ENCODE measurements at places on chromosomes 13 and 19. TPM values are rescaled to one million over a fixed set of nuclear protein-coding genes. Genes with fewer than 3 reads are reported as not detected.

Gene FCGBP
- 1.2 TPM for total RNA-seq

- H3K4me1 ChIP-seq = peaks cover 11% of the 10 kb centered on the region
- peaks cover 3% of the 10 kb centered on the region for H3K27me3 ChIP-seq
- DNase-seq = no peak
- H3K36me3 ChIP-seq = no peaks in the 10 kb centered on the region
- H3K4me3 ChIP-seq = no peak overlapping the region
These were observed 230.7 kb upstream of the SPRY2 start for GRCh38 chr13:80571346-80572307.

DNA sequence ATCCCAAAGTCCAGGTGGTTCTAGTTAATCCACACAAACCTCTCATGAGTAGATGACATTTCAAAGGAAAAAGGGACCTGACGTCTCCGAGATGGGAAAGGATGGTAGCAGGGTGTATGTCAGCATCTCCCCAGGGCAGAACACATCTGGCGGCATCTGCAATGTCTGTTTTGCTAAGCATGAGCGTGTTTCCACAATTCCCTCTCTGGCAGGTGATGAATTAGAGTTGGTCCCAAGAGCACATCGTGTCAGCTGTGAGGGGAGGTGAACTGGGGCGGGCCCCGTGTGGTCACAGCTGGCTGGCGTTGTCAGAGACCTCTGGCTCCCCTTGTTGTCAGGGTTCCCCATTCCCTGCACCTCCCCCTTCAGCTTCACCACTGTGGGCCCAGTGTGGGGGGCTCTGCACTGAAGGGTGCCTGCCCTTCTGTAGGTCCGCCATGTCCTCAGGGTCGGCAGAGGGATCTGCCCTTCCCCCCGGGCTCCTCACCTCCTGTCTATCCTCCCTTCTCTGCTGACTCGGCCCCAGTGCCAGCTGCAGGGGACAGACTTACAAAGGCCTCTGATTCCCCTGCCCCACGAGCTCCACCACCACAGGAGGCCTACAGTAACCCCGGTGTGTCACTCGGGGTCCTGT, 58.2 kb downstream of the CDADC1 start:
- H3K4me1 ChIP-seq = peaks cover 24% of the 10 kb centered on the region
- no peaks in the 10 kb centered on the region for H3K27me3 ChIP-seq
- no peak overlapping the region for H3K4me3 ChIP-seq
- H3K27ac ChIP-seq = no peak overlapping the region
- no peaks in the 10 kb centered on the region for H3K36me3 ChIP-seq

Gene GRK1
- total RNA-seq = 1.1 TPM

Gene CNN1
- 3.2 TPM for total RNA-seq

Gene ZNF793
- total RNA-seq = 30.9 TPM

DNA sequence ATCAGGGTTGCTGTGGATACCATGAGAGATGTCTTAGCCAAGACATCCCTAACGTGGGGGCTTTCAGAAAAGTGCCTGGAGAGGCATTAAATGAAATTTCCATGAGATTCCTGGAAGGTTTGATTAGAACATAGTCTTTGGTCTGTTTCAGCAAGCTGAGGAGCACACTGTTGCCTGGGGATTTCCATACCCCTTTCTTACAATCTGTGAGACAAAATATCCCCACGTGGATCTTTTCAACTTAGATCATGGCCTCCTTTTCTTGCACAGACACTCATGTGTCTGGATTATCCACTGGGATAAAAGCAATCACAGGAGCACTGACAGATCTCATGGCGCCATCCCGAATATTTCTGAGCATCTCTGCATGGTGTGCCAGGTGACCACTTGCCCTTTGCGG, 41.7 kb downstream of the GPR12 start:
- no peaks in the 10 kb centered on the region for H3K27me3 ChIP-seq
- H3K36me3 ChIP-seq = no peaks in the 10 kb centered on the region
- H3K4me1 ChIP-seq = no peaks in the 10 kb centered on the region
- DNase-seq = no peak

- no peak for DNase-seq
- no peaks in the 10 kb centered on the region for H3K27me3 ChIP-seq
- no peaks in the 10 kb centered on the region for H3K36me3 ChIP-seq
- H3K4me3 ChIP-seq = no peak overlapping the region
- H3K4me1 ChIP-seq = no peaks in the 10 kb centered on the region
- H3K27ac ChIP-seq = no peak overlapping the region
These were observed 533.8 kb downstream of the OLFM4 start for GRCh38 chr13:53562419-53562818.

GRCh38 chr13:58729361-58729760, 1097.8 kb downstream of the PCDH17 start:
- no peak overlapping the region for H3K27ac ChIP-seq
- no peaks in the 10 kb centered on the region for H3K36me3 ChIP-seq
- no peak for DNase-seq
- H3K27me3 ChIP-seq = no peaks in the 10 kb centered on the region

Gene METTL21C
- total RNA-seq = not detected

- peaks cover 13% of the 10 kb centered on the region for H3K4me1 ChIP-seq
- H3K27ac ChIP-seq = no peak overlapping the region
- no peaks in the 10 kb centered on the region for H3K36me3 ChIP-seq
- peaks cover 67% of the 10 kb centered on the region for H3K27me3 ChIP-seq
These were observed 1.8 kb downstream of the CRLF1 start for GRCh38 chr19:18604820-18605159.

Gene ANGPTL8
- not detected for total RNA-seq

Gene ZNF583
- total RNA-seq = 11.3 TPM

- no peaks in the 10 kb centered on the region for H3K27me3 ChIP-seq
- H3K27ac ChIP-seq = no peak overlapping the region
- H3K36me3 ChIP-seq = peaks cover 2% of the 10 kb centered on the region
- H3K4me3 ChIP-seq = no peak overlapping the region
- no peak for DNase-seq
- no peaks in the 10 kb centered on the region for H3K4me1 ChIP-seq
These were observed 186.5 kb downstream of the NHLRC3 start for GRCh38 chr13:39224671-39225240.

- peak overlapping the region; percentile 91 for H3K27ac ChIP-seq
- peak overlapping the region; percentile 62 for H3K4me3 ChIP-seq
- no peaks in the 10 kb centered on the region for H3K36me3 ChIP-seq
- no peak for DNase-seq
- H3K4me1 ChIP-seq = peaks cover 26% of the 10 kb centered on the region
These were observed 4.9 kb upstream of the SBK3 start for GRCh38 chr19:55550321-55550650.

DNA sequence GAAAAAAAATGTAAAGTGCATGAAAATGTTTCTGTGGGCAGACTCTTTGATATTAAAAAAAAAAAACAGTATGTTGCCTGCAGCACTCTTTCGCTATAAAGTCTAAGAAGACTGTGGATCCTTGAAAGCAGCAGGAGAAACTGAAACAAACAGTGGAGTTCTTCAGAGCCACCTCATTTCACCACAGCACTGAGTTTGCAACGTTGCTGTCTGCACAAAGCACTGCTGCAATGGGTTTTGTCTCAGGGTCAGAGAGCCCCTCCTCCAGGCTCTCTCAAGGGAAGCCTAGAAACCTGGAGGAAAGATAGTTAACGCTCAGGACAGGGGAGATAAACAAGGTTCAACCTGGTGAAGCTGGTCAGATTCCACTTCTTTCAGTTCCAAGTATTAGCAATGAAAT, 248.7 kb downstream of the EFNB2 start:
- H3K4me3 ChIP-seq = peak overlapping the region; percentile 25
- H3K4me1 ChIP-seq = peaks cover 23% of the 10 kb centered on the region
- peaks cover 2% of the 10 kb centered on the region for H3K36me3 ChIP-seq

DNA sequence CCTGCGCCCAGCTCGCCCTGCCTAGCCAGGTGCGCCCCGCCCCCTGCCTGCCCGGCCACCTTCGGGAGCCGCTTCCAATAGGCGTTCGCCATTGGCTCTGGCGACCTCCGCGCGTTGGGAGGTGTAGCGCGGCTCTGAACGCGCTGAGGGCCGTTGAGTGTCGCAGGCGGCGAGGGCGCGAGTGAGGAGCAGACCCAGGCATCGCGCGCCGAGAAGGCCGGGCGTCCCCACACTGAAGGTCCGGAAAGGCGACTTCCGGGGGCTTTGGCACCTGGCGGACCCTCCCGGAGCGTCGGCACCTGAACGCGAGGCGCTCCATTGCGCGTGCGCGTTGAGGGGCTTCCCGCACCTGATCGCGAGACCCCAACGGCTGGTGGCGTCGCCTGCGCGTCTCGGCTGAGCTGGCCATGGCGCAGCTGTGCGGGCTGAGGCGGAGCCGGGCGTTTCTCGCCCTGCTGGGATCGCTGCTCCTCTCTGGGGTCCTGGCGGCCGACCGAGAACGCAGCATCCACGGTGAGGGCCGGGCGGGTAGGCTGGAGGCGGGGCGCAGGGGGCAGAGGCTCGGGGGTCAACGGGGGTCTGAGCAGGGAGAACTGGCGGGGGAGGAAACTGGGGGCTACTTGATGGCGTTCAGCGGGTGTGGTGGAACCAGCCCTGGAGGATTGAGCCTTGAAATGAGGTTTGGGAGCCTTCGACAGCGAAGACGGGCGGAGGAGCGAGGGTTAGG, at the start of gene SPINT2:
Gene SPINT2, plus strand, starts transcription at position 88 of the 727 bp plus-strand sequence. Its CDS starts 320 bp downstream, at position 408.
- peaks cover 52% of the 10 kb centered on the region for H3K4me1 ChIP-seq
- DNase-seq = peak; percentile 89
- H3K36me3 ChIP-seq = no peaks in the 10 kb centered on the region
- H3K4me3 ChIP-seq = peak within 1 kb of the TSS; percentile 99
- H3K27me3 ChIP-seq = no peaks in the 10 kb centered on the region
- peak within 1 kb of the TSS; percentile 97 for H3K27ac ChIP-seq

DNA sequence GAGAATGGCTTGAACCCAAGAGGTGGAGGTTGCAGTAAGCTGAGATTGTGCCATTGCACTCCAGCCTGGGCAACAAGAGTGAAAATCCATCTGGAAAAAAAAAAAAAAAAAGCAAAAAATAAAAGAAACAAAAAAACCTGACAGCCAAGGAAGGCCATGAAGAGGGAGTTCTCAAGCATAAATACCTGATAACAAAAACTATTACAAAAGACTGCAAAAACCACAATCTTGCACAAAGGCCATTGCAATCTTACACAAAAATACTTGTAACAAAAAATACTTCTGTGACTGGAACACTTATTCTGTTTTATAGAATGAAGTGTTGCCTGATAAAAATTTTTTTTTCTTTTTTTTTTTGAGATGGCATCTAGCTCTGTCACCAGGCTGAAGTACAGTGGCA, 61.5 kb upstream of the TSC22D1 start:
- no peaks in the 10 kb centered on the region for H3K4me1 ChIP-seq
- no peak overlapping the region for H3K4me3 ChIP-seq
- H3K27ac ChIP-seq = no peak overlapping the region
- H3K36me3 ChIP-seq = no peaks in the 10 kb centered on the region
- H3K27me3 ChIP-seq = no peaks in the 10 kb centered on the region

Gene ZSCAN1
- total RNA-seq = 4.8 TPM

GRCh38 chr13:75368167-75368566, 113.8 kb downstream of the TBC1D4 start:
- no peaks in the 10 kb centered on the region for H3K36me3 ChIP-seq
- H3K4me3 ChIP-seq = no peak overlapping the region
- no peak overlapping the region for H3K27ac ChIP-seq

- no peak overlapping the region for H3K27ac ChIP-seq
- no peaks in the 10 kb centered on the region for H3K36me3 ChIP-seq
- H3K27me3 ChIP-seq = peaks cover 5% of the 10 kb centered on the region
These were observed 522.6 kb downstream of the RFC3 start for GRCh38 chr13:34340534-34340933.

DNA sequence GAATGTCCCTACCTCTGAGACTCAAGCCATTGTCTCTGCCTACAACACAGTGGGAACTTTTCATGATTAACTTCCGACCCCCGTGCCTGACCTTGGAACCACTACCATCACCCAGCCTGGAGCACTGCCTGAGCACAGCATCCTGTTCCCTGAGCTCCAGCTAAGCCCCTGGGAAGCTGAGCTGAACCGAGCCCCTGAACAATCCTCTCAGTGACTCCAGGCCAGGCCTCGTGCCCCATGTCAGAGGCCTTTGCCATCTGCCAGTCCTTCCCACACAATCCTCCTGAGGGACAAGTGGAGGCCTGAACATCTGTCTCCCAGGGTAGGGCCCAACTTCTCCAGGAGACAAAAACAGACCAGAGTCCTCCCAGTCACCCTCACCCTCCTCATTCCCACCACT, 17.5 kb downstream of the CEACAM3 start:
- no peak overlapping the region for H3K27ac ChIP-seq
- peaks cover 6% of the 10 kb centered on the region for H3K27me3 ChIP-seq
- H3K36me3 ChIP-seq = no peaks in the 10 kb centered on the region
- no peak for DNase-seq
- no peaks in the 10 kb centered on the region for H3K4me1 ChIP-seq
- H3K4me3 ChIP-seq = no peak overlapping the region

DNA sequence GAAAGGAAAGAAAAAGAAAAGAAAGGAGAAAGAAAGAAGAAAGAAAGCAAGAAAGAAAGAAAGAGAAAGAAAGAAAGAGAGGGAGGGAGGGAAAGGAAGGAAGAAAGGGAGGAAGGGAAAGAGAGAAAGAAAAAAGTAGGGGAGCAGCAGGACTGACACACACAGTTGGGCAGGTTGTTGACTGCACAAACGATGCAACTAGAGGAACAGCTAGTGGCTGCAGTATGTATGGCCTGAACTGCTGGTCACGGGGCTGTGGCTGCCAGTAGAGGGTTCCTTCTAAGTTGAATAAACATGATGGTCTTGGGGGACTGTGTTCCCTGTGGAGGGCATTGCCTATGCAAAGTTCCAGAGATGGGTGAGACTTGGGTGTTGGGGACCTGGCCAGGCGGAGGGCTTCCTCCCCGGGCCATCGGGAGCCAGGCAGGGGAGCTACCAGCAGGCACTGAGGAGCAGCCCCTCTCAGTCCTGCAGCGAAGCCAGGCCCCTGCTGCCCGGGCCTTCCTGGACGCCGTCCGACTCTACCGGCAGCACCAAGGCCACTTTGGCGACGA, 16.7 kb upstream of the COLGALT1 start:
- no peaks in the 10 kb centered on the region for H3K36me3 ChIP-seq
- H3K27ac ChIP-seq = no peak overlapping the region
- H3K4me1 ChIP-seq = no peaks in the 10 kb centered on the region

Gene VRK3
- total RNA-seq = 45.4 TPM

- H3K27me3 ChIP-seq = no peaks in the 10 kb centered on the region
- peaks cover 4% of the 10 kb centered on the region for H3K36me3 ChIP-seq
- no peak overlapping the region for H3K4me3 ChIP-seq
- no peak for DNase-seq
These were observed 46.9 kb upstream of the SOX21 start for GRCh38 chr13:94759120-94759728.

Gene PNMA8A
- 27.5 TPM for total RNA-seq

GRCh38 chr19:16283210-16284061, 41.2 kb upstream of the KLF2 start:
- H3K27me3 ChIP-seq = peaks cover 10% of the 10 kb centered on the region
- no peak for DNase-seq
- peak overlapping the region; percentile 89 for H3K27ac ChIP-seq

GRCh38 chr19:31803835-31804446, 454.7 kb upstream of the TSHZ3 start:
- H3K27ac ChIP-seq = no peak overlapping the region
- no peaks in the 10 kb centered on the region for H3K27me3 ChIP-seq
- no peaks in the 10 kb centered on the region for H3K36me3 ChIP-seq
- no peak overlapping the region for H3K4me3 ChIP-seq

DNA sequence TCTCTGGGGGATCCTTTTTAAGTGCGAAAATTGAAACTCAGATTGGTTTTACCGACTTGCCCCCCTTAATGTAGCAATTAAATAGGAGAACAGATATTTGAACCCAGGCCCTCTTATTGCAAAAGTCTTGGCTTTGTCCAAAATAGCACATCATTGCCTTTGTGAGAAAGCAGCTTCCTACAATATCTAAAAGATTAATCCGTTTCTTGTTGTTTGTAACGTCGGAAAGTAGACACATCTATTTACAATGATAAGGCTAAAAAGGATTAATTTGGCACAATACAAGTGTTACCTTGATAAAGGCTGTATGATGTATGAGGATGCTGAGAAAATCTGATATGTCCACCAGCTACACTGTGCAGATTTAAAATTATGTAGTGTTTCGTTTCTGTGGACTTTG, 108.7 kb upstream of the SLC10A2 start:
- H3K27me3 ChIP-seq = peaks cover 8% of the 10 kb centered on the region
- H3K4me3 ChIP-seq = no peak overlapping the region
- H3K36me3 ChIP-seq = no peaks in the 10 kb centered on the region
- H3K4me1 ChIP-seq = no peaks in the 10 kb centered on the region
- no peak for DNase-seq
- no peak overlapping the region for H3K27ac ChIP-seq
